ENCODE measurements at places on chromosomes 12 and 14.
A peak's percentile ranks its signal among the peaks of the same experiment; 100 is the strongest.

DNA sequence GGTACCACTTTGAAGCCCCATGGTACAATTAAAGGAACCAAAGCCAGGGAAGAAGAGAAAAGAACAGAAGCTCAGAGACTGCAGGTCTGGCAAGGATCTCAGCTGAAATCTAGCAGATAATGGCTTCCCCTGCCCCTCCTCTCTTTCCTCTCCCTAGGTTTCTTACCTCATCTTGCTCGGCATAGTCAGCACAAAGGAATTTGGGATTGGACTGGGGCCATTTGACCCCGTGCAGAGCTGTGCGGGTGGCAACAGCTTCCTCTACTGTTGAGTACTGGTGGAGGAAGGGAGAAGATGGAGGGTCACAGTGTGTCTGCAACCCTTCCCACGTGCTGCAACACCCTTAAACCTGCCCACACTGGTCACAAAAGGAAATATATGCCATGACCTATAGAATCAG lies 4.7 kb upstream of the CDH24 start:
- no peak for DNase-seq

DNA sequence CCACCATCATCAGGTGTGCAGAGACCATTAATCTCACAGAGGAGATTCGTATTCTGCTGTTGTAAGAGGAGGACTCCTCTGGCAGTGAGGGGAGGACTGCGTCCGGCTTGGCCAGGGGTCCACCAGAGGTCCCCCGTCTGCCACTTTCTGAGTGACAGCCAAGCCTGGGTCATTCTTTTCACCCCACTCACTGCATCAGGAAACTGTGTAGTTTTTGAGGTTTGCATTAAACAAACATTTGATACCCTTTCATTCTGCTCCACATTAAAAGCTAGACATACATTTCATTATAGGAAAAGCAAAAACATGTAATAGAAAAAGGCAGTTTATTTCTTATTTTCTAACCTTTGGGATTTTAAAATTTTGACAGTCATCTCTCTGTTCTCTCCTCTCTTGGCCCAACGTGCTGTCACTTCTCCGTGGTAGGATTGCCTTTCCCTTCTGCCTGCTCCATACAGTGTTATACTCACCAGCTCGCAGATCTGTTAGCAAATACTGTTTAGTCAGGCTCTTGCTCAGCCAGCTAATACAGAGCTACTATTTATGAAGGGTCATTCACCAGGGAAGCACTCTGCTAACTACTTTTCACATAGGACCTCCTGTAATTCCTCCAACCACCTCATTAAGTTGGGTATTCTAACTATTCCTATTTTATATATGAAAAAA lies 99.3 kb downstream of the PELI2 start:
- no peak for DNase-seq

GRCh38 chr14:32940711-32941667 lies 2.3 kb downstream of the NPAS3 start:
- no peak for DNase-seq

DNA sequence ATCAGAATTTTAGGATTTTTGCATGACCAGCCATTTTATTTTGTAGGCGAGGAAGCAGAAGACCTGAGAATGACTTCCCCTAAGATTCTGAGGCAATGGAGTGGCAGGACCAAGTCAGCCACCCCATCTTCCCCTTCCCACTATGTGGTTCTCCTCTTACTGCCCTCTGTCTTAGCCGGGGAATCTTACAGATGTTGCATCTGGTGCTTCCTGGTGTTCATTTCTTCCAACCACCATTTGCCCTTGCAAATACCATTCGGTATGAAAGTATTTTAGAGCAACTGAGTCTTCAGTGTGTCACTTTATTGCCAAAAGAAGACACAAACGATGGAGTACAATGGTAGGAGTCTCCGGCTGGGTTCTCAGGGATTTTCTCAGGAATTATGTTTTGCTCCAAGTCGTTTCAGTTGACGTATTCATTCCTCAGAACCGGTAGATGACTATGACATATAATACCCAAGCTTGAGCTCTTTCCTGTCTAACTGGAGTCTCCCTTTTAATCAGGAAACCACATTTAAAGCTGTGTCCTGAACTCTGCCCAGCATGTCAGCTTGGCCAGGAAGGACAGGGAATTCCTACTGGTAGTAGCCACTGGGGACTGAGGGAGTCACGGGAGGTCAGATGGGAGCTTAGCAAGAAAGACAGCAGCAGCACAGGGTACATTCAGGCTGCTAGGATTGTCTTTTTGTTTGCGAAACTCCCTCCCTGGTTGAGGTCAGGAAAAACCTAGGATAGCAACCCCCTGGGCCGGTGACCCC lies 87.0 kb downstream of the SAMD4A start:
- peak; percentile 77 for DNase-seq

DNA sequence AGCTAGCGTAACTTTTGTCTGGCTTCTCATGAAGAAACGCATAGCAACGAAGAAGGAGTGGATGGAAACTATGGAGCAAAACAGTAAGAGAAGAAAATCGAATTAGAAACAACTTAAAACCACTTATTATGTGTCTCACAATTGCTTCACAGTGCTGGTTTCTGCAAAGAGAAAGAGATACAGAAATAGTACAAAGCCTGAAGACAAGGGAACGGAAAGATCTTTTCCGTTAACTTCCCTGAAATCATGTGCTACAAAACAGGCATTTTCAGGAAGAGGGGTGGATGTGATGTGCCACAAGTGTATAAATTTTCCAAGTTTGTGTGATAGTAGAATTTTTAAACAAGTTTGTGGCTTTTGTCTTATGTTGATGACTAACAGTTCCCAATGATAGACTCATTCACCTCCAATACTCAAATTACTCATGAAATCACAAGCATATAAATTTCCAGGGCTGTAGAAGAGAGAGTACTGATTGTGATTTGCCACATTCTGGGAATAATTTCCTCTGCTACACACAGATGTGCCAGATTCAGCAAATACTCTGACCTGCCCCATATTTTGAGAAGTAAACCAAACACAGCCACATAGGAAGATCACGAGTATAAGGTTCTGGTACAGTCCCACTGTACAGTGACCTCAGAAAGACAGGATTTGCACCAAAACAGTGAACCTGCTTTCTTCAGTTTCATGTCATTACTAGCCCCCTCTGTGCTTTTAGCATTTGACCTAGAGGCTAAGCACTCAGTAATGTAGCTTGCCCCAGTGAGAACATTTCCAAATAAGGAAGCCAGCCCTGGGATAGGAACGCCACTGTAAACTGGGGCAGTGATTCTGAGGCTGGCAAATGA lies 41.4 kb upstream of the PPFIA2 start:
- no peak for DNase-seq

Data from gastrocnemius medialis (tissue), 4 donors.